ENCODE measurements at places on chromosomes 12 and 14.

GRCh38 chr14:49464885-49465284 lies 121.3 kb downstream of the RPS29 start:
- DNase-seq, result no peak

GRCh38 chr14:74594029-74594428 lies 18.0 kb downstream of the LTBP2 start:
- DNase-seq, result no peak

- DNase-seq, result peak; percentile 88
Observed at GRCh38 chr12:121800694-121801594, 2.9 kb upstream of the SETD1B start.

DNA sequence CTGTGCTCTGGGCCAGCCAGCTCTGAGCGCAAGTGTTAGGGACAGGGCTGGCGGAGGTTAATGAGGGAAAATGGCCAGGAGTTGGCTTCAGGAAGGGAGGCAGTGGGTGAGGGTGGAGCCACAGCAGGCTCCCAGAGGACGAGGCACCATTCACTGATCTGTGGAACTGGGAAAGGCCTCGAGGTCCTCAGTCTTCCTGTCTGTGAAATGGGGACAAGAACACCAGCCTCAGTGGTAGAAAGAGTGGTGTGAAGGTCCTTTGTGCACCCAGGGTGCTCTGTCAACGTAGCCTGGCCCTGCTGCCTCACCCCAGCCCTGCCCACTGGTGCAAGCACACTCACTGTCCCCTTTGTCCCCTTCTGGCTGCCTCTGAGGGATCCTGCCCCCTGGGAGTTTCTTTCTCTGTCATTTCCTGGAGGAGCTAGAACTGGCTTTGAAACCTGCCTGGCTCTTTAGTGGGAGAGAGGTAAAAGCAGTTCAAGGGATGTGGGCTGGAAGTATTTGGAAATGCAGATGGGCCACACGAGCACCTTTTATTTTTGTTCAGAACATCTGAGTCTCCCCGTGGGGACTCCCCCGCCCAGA lies 25.0 kb downstream of the SYNDIG1L start:
- DNase-seq, result no peak

DNA sequence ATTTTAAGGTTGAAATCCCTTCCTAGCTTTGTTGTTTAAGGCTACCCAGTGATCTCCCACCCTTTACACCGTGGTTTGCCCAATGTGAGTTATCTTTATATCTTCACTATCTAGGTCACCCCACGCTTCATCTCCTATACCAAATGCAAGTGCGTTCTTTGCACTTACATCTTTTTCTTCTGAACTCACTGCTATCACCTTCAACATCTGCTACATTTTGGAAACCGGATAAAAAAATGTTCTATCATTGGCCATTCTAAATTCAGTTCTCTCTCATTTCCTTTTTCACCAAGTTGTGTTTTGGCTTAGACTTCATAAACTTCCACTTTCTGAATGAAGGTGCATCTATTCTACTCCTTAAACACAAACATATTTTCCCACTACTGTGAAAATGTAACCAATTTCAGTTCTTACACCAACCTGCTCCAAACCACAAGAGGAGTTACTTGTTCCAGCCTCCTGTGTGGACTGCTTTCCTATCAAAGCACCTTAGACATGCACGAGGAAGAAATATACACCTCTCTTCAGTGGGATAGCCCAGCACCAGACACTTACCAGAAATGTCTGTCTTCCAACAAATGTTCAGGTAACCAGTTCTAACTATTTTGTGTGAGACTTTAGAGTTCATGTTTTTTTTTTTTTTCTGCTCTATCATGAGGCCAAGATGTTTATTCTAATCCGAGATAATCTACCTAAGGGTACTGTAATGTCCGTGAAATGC lies 21.9 kb downstream of the CLEC9A start:
- no peak for DNase-seq

DNA sequence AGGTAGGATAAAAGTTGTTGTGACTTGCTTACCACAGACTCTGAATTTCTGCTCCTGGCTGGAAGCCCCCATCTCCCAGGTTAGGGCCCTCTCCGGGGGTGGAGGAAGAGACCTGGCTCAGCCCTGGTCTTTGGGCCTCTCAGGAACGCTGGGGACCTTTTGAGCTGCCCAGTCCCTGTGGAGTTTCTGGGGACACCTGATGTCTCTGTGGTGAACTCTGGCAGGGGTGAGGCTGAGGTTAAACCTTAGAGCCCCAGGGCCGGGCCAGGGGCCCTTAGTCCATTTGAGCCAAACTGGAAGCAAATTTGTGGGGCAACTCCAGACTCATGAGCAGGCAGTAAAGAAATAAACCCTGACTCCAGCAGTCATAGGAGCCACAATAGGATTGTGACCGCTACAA lies 112.1 kb downstream of the ADGRD1 start:
- DNase-seq, result no peak

- DNase-seq, result no peak
Observed at GRCh38 chr12:94686834-94687628, 36.7 kb upstream of the TMCC3 start.

GRCh38 chr14:26839481-26839880 lies 241.6 kb upstream of the NOVA1 start:
- DNase-seq, result no peak

GRCh38 chr14:89190765-89191513 lies 226.1 kb downstream of the FOXN3 start:
- no peak for DNase-seq

GRCh38 chr14:91654836-91655235 lies 77.0 kb downstream of the CATSPERB start:
- no peak for DNase-seq

DNA sequence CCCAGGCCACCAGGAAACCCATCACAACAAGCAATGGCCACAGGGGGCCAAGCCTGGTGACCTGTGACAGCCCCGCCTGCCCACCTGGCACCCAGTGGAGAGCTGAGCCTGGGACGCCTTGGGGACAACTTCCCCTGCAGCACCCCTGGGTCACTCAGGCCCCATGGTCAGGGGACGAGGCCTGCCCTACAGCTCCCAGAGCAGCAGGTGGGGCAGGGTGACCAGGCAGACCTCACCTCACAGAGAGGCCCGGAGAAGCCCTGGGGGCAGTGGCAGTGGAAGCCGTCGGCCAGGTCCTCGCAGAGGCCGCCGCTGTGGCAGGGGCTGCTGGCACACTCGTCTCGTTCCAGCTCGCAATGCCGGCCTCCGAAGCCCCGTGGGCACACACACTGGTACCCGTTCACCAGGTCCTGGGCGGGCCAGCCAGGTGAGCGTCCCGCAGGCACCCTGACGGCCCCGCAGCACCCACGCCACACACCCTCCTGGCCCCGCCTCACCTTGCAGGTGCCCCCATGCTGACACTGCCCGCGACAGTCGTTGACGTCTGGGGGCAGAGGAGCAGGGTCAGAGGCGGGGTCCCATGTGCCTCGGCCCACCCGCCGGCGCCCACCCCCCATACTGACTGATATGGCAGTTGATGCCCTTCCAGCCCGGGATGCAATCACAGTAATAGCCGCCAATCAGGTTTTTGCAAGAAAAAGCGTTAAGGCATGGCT lies 18.1 kb downstream of the JAG2 start:
- peak; percentile 43 for DNase-seq

DNA sequence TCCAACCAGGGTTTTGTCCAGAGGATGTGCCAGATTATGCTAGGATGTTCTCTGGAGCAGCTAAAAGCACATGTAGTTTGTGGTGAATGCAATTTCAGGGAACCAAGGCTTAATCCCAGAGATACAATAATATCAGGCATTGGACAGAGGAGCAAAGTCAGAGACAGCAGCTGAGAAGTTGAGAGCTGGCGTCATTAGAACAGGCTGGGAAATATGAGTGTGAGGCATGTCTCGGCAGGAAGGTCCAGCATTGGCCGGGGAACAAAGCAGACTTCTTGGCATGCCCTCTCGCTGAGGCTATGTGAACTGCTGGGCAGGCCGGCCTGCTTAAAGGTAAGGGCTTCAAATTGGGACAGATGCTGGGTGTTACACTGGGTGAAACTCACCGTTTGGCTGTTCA lies 125.4 kb downstream of the CAND1 start:
- DNase-seq, result no peak

DNA sequence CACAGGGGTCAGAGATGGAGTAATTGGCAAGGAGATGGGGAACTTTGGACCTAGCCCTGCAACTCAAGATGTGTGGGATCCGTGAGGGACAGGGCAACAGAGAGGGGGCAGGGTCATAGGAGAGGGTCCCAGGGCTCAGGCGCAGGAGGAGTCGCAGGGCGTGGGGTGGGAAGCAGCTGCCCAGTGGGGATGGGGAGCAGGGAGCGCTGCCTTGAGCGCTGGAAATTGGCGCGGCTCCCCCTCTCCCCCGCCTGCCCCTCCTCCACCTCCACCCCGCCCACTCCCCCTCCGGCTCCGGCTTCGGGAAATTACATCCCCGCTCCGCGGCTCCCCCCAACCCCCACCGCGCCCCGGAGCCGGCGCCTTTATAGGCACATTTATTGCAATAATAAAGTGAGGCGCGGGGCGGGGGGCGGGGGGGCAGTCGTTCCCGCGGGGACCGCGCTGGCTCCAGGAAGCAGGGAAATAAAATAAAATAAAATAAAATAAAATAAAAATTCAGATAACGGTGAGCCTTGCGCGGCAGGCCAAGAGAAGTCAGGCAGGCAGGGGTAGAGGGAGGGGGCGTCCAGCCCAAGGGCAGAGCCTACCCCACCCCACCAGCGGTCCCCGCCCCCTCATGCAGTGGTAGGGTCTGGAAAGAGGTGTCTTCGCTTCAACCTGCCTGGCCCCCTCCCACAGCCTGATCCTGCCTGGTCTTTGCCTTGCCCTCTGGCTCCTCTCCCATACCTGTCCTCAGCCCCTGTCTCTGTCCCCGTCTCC lies 3.6 kb downstream of the NXPH4 start:
- DNase-seq, result no peak

DNA sequence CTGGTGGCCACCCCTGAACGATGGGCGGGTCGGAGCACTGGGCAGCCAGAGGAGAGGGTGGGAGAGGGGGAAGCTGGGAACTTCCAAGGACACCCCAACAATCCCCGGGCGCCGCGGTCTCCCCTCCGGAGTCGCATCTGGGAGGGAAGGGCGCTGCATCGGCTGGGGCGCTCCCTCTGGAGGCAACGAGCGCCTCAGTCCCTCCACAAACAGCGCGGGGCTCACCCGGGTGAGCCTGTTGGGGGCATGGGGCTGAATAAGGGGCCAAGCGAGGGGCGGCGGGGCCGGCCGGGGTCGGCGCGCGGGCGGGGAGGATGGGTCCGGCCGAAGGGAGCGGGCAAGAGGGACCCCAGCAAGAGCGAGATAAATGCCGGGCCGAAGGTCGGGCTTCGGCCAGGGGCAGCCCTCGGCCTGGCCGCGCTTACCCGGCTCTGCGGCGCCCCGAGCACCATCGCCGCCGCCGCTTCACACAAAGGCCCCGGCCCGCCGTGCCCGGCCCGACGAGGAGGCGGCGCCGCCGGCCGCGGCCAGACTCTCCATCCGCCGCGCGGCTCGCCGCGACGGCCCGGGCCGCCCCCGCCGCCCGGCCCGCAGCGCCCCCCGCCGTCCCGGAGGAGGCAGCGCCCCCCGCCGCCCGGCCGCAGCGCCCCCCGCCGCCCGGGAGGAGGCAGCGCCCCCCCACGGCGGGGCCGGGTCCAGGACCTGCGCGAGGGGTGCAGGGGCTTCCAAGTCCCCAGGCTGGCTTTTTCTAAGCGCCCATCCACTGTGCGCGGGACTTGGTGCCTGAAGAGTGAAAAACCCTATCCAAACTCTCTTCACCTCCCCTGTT lies at the start of gene ZBTB39:
Gene ZBTB39, minus strand, starts transcription at position 567 of the 829 bp plus-strand sequence. CDS start 1,629 bp downstream, outside the sequence.
- peak; percentile 64 for DNase-seq

DNA sequence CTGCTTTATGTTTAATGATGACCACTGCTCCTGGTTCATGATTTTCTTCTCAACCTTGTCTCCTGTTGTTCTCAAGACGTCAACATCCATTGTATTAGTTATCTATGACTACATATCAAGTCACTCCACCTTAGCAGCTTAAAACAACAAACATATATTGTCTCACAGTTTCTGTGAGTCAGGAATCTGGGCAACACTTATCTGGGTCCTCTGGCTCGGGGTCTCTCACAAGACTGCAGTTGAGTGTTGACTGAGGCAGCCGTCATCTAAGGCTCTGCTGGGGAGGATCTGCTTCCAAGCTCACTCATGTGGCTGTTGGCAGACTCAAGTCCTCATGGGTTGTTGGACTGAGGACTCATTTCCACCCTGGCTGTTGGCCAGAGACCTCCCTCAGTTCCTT lies 27.3 kb upstream of the FRS2 start:
- DNase-seq, result no peak

DNA sequence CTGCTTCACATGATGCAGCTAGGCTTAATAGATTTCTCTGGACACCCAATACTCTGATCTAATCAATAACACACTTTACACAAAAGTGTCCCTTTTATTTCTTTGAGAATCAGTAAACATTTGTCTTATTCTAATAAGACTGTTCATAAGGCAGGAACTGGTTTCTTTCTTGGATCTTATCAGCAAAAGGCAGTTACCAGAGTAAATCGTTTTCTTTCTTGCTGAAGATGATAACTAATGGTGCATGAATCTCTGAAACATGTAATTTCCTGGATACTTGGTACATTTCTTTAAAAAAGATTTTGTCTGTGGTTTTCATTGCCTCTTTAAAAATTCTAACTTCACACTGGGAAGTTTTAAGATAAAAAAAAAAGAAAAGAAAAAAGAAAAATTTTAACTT lies 39.6 kb downstream of the WIF1 start:
- DNase-seq, result no peak
